ENCODE measurements at places on chromosomes 2 and 18. TPM values are rescaled to one million over a fixed set of nuclear protein-coding genes. Genes with fewer than 3 reads are reported as not detected.

POTEI gene
- not detected for total RNA-seq

COL3A1 gene
- 10,756 TPM for total RNA-seq

NLRC4 gene
- not detected for total RNA-seq

NAGK gene
- 72.5 TPM for total RNA-seq

PAX8 gene
- total RNA-seq, result 1.9 TPM

IL36RN gene
- not detected for total RNA-seq

DLGAP1 gene
- not detected for total RNA-seq

LIPG gene
- total RNA-seq, result 12.8 TPM

SS18 gene
- total RNA-seq, result 52.2 TPM

Measured in cardiac ventricle fibroblast (primary cell).